ENCODE measurements at places on chromosomes 4 and X. TPM values are rescaled to one million over a fixed set of nuclear protein-coding genes. Genes with fewer than 3 reads are reported as not detected.

GRCh38 chrX:135410861-135411627 is 10.7 kb upstream of the SMIM10L2A start:
- no peak for DNase-seq

DNA sequence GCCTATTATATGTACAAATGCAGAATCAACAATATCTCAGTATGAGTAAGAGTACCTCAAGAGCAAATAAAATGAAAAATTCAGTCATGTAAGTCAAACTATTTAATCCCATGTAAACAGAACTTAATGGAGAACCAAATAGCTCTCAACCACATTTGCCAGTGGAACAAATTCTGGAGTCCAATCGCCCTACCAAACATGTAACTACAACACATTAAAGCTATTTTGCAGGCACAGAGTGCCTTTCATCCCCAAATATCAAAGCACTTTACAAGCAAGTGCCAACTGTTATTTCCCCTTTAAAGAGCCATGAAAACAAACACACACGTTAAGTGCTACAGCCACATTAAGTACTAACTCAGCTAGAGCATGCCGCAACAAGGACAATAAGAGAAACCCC is 51.3 kb downstream of the PCDH19 start:
- no peak for DNase-seq

GRCh38 chr4:90137555-90137954 is 10.4 kb downstream of the CCSER1 start:
- no peak for DNase-seq

DNA sequence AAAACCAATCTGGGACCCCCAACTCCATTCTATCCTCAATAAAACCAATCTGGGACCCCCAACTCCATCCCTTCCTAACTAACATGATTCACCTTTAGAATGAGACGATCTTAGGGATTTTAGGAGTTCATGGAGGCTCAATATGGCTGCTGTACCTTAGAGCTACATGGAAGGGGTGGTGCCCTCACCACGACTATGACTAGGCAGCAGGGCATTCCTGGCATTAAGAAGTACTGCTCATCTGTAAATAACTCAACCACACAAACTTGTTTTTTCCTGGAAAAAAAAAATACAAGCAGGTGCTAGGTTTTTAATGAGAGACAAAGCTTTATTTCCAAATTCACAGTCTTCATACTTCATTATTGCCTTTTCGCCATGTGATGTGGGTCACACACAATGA is 346.5 kb upstream of the FAT1 start:
- DNase-seq: no peak

Gene ADGRL3
- 0.52 TPM for polyA plus RNA-seq

- no peak for DNase-seq
These were observed 2.0 kb downstream of the SLC25A6 start for GRCh38 chrX:1389993-1390285.

DNA sequence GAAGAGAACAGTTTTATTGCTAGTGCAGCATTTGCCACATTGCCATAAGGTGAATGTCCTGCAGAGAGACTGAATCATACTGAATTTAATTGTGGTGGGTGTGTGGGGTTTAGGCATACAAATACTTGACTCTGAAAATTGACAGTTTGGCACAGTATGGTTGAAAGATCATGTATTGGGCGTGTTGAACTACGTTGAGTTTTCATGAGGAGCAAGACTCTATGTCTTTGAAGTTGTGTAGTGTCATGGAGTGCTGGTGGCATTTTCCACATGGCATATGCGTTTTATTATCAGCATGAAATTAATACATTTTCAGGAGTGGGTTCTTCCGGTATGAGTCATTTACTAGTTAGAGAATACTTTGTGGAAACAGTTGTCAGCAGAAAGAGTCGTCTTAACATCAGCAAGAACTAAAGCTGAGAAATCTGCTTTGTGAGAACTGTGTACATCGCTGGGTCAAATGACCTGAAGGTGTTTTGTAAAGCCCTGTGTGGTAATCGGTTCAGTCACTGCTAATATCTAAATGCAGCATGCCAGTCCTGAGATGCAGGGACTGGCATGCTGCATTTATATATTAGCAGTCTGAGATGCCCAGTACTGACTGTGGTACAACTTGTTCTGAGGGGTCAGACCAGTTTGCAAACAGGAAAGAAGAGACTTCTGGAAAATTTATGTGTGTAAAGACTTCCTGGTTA is 50.3 kb downstream of the ARHGAP10 start:
- DNase-seq: no peak

DNA sequence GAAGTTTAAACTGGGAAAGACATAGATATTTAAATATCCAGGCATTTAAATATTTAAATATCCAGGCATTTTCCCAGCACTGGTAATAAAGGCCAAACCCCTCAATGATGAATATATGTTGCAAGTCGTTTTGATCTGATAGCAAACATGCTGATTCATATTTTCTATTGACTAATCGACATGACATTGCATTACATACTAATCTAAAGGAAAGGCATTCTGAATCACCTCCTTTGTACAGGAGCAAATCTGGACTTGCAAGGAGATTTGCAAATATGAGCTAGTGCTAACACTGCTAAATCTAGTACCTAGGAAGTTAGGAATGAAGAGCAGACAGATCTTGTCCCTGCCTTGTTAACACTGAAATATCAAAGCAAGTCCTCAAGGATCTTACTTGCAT is 207.3 kb downstream of the SLC7A11 start:
- no peak for DNase-seq

DNA sequence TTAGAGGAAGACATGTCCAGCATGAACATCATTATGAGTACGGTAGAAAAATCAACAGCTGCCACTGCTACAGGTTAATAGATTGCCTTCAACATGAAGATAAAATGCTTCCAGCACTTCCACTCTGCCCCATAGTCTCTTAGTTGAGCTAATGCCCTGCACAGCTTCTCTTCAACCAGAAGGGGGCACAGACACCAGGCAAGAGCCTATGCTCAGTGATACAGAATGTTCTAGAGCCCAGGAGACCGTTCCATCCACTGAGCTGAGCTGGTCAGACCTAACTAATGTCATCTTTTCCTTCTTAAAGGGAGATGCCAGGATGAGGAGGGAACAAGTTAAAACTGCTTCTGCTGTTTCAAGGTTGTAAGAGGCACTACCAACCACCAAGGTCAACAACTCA is 42.2 kb downstream of the SMIM10L2A start:
- DNase-seq: no peak

GRCh38 chrX:9542761-9543111 is 77.9 kb downstream of the TBL1X start:
- DNase-seq: no peak

Gene PRPS1
- polyA plus RNA-seq: 13.9 TPM

Gene GAGE12F
- not detected for polyA plus RNA-seq

DNA sequence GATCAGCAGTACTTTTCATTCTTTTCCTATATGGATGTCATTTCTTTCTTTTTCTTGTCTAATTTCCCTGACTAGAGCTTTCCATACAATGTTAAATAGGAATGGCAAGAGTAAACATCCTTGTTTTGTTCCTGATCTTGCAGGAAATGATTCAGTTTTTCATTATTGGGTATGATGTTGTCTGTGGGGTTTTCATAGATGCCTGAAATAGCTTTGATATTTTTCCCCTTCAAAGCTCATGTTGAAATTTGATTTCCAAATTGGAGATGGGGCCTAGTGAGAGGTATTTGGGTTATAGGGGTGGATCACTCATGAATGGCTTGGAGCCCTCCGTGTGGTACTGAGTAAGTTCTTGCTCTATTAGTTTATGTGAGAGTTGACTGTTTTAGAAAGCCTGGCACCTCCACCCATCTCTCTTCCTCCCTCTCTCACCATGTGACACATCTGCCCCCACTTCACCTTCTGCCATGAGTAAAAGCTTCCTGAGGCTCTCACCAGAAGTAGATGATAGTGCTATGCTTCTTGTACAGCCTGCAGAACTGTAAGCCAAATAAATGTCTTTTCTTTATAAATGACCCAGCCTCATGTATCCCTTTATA is 22.3 kb upstream of the VSIG1 start:
- DNase-seq: no peak

Gene SOWAHD
- polyA plus RNA-seq: 0.14 TPM

- no peak for DNase-seq
These were observed 10.9 kb upstream of the YIPF6 start for GRCh38 chrX:68487924-68488323.

Measured in right cardiac atrium (tissue), 5 donors.